ENCODE measurements at places on chromosomes 7 and 10. TPM values are rescaled to one million over a fixed set of nuclear protein-coding genes. Genes with fewer than 3 reads are reported as not detected.
A peak's percentile ranks its signal among the peaks of the same experiment; 100 is the strongest.

GRCh38 chr10:77887631-77888355 lies 38.8 kb downstream of the DLG5 start:
- DNase-seq, result no peak

MICU1 gene
- polyA plus RNA-seq, result 93.4 TPM

DNA sequence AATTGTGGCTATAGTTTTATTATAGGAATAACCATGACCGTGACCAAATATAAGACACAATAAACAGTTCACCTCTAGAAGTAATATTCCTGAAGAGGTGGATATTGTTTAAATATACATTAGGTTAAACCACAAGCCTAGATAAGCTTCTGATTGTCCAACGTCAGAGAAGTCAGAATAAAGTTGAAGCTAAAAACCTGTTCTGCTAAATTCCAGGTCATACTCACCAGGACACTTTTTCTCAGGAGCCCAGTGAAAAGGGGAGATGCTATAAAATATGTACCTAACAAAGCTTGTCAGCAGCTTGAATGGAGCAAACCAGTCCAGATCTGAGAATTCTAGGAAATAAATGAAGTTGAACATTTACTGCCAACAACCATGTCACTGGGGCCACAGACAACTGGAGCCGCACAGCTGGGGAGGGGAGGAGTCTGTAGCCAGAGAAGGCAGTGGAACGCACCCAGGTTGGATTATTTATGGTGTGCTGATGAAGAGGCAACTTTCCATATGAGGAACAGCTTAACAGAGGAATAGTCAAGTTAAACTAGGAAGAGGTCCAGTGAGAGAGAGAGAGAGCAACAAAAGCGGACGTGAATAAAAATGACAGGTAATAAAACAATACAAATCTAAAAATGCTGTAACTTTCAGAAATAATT lies 191.1 kb downstream of the ZNF438 start:
- no peak for DNase-seq

- DNase-seq, result no peak
Observed at GRCh38 chr7:80124526-80125264, 9.9 kb upstream of the GNAI1 start.

- no peak for DNase-seq
Observed at GRCh38 chr7:24572393-24572996, 757 bp upstream of the PALS2 start.

SPDYE11 gene
- polyA plus RNA-seq, result 0.95 TPM

DNA sequence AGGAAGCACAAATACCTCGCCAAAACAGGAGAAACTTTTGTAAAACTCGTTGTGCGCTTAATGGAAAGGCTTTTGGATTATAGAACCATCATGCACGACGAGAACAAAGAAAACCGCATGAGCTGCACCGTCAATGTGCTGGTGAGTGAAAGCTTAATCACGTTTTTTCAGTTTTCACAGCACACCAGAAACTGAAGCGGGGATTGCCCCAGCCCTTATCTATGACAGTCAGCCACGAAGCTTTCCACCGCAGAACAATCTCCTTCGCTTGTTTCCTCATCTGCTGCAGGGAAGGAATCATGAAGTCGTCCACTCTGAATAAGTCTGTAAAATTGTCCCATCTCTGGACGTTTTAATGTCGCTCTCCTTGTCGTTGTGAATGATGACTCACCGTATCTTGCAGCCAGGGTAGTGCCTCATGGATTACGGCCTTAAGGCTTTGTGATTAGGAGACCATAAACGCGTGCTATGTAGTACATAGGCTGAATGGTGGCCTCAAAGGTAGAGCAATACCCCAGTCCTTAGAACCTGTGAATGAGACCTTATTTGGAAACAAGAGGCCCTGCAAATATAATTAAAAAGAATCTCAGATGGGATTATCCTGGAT lies 174.9 kb upstream of the NPS start:
- DNase-seq, result no peak

NRAP gene
- 0.04 TPM for polyA plus RNA-seq

- DNase-seq, result no peak
Observed at GRCh38 chr7:115136796-115137443, 215.0 kb downstream of the MDFIC start.

GRCh38 chr7:1516586-1517251 lies 12.5 kb upstream of the INTS1 start:
- DNase-seq, result no peak

OPALIN gene
- not detected for polyA plus RNA-seq

ANLN gene
- polyA plus RNA-seq, result 31.1 TPM

DNA sequence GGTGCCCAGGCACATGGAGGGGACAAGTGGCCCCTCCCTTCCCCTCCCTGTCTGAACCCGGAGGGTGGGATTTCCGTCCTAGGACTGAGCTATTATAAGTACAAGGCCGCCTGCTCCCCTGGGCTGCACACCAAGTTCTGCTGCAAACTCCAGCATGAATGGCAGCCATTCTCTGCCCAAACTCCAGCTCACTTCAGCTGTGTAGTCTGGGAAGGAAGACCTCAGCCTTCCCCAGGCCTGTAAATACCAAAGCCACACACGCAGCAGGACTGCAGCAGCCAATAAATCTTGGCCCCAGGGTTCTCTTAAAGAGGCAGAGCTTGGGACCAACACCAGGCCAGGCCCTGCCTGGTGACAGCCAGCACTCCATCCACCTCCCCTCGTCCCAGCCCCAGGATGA lies 291.3 kb upstream of the ZMIZ1 start:
- no peak for DNase-seq

DNA sequence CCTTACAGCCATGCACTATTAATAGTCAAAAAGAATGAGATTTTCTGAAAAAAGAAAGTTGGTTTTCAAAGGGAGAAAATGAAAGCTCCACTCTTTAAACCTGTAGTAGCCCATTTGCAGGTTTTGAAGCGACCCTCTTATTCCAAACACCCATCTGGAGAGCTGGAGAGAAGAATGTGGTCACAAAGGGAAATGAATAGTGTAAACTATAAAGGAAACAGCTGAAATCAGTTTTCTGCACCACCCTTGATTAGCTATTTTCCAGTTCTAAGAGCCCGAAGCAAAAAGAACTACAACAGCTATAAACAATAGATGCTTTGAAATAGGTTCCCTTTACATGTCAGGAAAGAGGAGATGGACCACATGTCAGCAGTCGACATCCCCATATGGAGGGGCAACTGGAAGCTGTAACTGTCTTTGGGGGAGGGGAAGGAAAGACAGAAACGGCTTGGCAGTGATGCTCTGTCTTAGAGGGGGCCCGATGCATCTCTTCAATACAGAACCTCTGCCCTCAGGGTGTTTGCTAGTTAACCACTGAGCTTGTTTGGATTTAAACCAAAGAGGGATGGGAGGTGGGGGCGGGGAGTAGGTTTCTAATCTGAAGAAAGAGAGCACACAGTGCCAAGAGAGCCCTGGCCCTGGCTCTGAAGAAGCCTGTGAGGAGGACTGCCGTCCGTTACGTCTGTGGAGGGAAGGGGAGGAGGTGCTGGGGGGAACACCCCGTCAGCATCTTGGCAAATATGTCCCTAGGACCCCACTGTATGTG lies 55.3 kb downstream of the CPVL start:
- DNase-seq, result peak; percentile 57

- no peak for DNase-seq
Observed at GRCh38 chr10:3776796-3777571, 8.0 kb downstream of the KLF6 start.

DNA sequence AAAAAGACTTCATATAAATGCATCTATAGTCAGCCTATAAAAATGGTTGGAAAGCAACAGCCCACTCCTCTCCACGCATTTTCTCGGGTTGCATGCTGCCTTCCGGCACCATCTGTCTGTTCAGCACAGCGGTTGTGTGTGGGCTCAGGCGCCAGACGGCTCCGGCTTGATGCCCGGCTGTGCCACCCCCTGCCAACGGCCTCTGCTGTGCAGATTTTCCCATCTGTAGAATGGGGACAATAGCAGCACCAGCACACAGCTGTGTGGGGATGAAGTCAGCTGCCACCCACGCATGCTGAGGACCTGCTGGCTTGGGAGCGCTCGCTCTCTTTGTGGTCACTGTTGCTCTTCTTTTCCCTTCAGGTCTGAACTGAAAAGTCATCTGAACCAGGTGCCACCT lies 19.5 kb downstream of the PRKAG2 start:
- no peak for DNase-seq

GRCh38 chr10:31075434-31075833 lies 43.8 kb upstream of the ZNF438 start:
- no peak for DNase-seq

ANXA8 gene
- 0.50 TPM for polyA plus RNA-seq

NPY4R gene
- not detected for polyA plus RNA-seq

- no peak for DNase-seq
Observed at GRCh38 chr10:105150259-105150880, 509.3 kb downstream of the SORCS3 start.

GRCh38 chr10:77244746-77245145 lies 392.9 kb downstream of the KCNMA1 start:
- DNase-seq, result no peak

GRCh38 chr7:127881564-127881963 lies 149.7 kb downstream of the LRRC4 start:
- no peak for DNase-seq

- no peak for DNase-seq
Observed at GRCh38 chr7:100432621-100433275, 3.1 kb downstream of the MEPCE start.

DNA sequence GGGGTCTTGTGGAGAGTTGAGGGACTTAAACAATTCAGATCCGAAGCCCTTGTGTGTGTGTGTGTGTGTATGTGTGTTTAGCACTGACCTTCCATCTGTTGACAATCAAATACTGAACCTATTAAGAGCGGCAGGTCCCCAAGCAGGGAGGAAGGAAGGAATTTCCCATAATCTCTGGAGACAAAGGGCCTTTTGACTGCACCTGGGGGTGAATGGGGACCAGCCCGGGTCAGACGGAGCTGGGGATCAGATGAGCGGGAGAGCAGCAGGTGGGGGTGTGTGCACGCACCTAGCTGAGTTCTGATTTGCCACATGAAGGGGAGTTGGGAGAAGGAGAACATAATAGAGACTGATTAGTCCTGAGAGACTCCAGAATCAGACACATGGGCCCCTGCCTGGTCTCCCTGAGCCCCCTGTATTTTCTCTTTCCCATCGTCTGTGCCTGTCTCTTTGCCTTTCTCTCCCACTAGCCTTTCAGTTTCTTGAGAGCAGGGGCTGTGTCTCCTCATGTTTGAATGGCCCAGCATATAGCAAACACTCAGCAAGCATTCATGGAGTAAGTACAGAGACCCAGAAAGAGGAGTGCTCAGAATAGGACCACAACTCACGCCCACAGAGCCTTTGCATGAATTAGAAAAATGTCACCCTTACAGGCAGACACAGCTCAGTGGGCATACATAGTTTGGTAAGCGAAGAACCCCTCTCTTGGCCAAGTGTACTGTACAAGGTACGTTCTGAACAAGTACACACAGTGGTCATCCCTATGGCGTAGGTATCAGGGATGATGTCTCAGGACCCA lies 288.3 kb upstream of the HABP2 start:
- DNase-seq, result no peak

- DNase-seq, result no peak
Observed at GRCh38 chr10:78307576-78307975, 273.9 kb downstream of the RPS24 start.

DNA sequence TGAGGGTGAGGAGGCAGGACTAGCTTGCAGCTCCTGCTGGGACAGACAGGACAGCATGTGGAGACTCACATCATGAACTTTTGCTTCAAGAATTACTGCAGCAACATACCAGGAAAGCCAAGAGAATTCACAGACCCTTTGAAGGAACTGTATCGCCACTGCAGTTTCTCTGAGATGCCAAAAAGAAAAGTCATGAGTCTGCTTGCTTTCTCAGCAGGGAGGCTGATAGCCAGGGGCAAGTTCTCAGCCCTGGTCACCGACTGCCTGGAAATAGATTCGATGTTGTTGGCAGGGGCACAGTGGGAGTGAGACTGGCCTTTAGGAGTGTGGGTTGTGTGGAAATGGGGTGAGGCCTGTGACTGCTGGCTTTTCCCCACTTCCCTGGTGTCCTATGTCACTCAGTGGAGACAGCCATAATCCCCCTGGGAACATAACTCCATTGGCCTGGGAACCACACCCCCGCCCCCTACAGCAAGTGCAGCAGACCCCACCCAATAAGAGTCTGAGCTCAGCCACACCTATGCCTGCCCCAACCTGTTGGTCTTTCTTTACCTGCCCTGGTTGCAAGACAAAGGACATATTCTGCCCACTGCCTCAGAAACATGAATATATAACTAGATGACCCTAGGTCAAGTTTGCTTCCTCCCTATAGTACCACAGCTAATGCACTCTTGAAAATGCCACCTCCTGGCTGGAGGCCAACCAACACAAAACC lies 1.6 kb upstream of the SAMD9 start:
- DNase-seq, result no peak

GRCh38 chr7:31478721-31479120 lies 35.2 kb upstream of the ITPRID1 start:
- DNase-seq, result no peak

ADRB1 gene
- 0.10 TPM for polyA plus RNA-seq

GRCh38 chr10:43421201-43421507 lies 12.2 kb upstream of the HNRNPF start:
- DNase-seq, result no peak

DNA sequence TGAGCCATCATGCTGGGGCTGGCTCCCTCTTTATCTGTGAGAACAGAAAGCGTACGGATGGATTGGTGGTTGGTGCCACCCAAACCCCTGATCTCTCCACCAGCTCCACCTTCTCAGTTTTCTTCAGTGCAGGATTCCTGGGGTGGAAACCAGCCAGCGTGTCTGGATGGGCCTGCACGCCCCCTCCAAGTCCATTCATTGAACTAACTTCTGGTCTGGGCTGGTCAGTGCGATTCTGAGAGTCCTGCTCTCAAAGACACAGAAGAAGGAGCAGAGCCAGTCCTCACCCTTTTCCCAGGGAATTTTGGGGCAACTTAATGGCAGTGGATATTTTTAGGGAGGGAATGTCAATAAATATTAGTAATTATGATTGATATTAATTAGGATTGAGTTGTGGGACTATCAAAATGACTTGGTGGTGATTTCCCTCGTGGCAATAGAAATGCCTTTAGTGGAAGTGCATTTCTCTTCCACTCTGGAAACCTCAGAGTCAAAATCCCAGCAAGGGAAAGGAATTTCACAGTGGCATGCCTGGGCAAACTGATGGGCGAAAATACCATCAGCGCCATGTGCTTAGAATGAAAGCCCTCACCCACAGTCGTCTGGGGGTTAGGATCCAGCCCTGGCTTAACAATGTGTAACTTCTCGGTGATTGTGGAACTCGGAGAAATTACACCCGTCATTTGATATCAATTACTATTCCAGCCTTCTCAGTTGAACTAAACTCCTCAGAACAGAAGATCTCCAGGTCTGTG lies 69.3 kb upstream of the EEPD1 start:
- no peak for DNase-seq

DNA sequence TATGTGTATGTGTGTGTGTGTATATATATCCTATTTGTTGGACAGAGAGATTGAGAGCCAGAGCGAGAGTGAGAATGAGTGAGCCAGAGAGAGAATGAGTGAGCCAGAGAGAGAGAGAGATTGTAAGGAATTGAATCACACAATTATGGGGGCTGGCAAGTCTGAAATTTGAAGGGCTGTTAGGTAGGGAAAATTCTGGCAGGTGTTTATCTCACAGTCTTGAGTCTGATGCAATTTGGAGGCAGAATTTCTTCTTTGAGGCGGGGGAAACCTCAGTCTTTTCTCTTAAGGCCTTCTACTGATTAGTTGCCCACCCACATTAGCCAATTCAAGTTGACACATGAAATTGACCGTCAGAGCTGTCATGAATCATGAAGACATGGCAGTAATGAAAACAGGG lies 41.0 kb upstream of the WASL start:
- DNase-seq, result no peak
